NCI-H187 treated with DMSO at 0.1 percent for 48 hours (cell line): ENCODE measurements at places on chromosomes 11 and 22.

- no peak for DNase-seq
Measured at GRCh38 chr22:39155421-39155820, 2.9 kb upstream of the CBX7 start.

GRCh38 chr11:61157743-61158142 lies 3.5 kb downstream of the VPS37C start:
- DNase-seq = no peak

DNA sequence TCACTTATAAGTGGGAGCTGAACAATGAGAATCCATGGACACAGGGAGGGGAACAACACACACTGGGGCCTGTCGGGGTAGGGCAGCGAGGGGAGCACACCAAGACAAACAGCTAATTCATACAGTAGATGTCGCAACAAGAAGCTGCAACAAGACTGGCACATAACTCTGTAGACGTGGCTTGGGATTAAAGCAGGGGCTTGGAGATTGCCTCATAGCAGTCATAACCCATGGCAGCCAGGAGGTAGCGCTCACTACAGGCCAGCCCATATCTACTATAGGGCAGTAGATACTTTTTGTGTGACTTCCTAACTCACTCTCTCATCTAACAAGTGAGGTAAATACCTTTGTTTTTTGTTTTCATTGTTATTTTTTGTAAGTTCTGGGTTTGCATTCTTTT lies 1.7 kb upstream of the OR9G4 start:
- no peak for DNase-seq

GRCh38 chr11:19664886-19665548 lies 47.6 kb upstream of the NAV2 start:
- DNase-seq = no peak

- no peak for DNase-seq
Measured at GRCh38 chr11:65574811-65575567, 864 bp upstream of the EHBP1L1 start.
